ENCODE measurements at places on chromosomes 11 and 22. TPM values are rescaled to one million over a fixed set of nuclear protein-coding genes. Genes with fewer than 3 reads are reported as not detected.

Gene PLEKHB1
- not detected for total RNA-seq

Gene ART5
- total RNA-seq, result 0.22 TPM

Gene CD81
- 302 TPM for total RNA-seq

Gene MRPL23
- total RNA-seq, result 99.1 TPM

Gene TAF1D
- 161 TPM for total RNA-seq
